ENCODE measurements at places on chromosomes 5 and 9.

DNA sequence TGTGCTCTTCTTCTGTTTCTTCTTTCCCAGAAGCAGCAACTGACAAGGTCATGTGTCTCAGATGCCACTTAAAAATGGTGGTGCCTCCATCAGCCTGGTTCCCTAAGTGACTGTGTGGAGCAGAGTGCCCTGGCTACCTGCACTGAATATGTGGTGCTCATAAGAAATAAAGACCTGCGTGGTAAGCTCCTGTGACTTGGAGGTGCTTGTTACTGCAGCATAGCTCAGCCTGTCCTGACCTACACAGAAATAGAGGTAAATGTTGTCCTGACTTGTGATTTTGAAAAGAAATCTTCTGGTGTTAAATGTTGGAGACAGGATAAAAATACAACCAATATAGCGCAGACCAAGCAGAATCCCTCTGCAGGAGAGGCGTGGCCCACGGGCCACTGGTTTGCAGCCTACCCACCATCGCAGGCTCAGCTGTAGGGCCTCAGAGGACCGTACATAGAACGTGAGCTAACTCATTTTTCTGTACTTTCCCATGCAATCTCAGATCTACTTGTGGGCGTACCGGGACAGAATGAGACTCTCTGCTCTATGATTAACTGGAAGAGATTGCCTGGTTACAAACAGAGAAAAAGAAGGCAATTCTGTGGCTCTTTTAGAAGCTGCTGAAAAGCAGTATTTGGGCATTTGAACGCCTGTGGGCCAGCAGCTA, 79.4 kb upstream of the UNC5A start:
- DNase-seq, result no peak

GRCh38 chr9:95436416-95436815, 80.4 kb downstream of the PTCH1 start:
- DNase-seq, result no peak

DNA sequence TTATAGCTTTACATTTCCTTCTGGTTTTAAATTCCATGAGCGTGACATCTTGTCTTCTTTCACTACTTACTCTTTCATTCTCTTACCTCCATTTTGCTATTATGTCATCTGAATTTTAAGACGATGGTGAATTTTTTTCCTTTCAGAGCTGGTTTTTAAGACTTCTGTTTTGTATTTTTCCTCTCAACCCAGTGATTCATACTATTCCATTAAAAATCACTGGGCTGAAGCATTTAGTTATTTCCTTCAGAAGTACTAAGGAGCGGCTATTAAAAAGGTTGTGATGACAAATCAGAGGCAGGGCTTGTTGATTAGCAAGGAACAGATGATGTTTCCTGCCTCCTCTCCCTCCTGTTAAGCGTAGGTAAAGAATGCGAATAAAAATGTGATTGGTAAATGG, 16.5 kb downstream of the AGXT2 start:
- DNase-seq, result peak; percentile 10

DNA sequence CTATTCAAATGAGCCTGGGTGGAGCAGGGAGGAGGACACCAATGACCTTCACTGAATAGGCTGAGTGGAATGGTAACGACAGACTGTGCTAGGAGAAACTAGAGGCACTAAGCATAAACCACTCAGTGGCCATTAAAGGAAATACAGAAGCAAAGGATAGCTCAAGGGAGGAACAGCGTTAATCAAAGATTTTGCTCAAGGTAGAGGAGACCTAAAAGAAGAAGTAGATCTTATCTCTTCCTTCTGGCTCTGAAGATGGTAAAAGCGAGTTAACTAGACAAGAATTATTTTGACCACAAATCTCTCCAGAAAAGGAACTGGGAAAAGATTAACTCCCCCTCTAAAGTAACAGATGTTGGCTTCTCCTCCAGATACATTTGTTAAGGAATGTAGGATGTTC, 299.6 kb downstream of the EPB41L4A start:
- no peak for DNase-seq

GRCh38 chr9:105360344-105360743, 87.5 kb upstream of the FSD1L start:
- DNase-seq, result no peak

DNA sequence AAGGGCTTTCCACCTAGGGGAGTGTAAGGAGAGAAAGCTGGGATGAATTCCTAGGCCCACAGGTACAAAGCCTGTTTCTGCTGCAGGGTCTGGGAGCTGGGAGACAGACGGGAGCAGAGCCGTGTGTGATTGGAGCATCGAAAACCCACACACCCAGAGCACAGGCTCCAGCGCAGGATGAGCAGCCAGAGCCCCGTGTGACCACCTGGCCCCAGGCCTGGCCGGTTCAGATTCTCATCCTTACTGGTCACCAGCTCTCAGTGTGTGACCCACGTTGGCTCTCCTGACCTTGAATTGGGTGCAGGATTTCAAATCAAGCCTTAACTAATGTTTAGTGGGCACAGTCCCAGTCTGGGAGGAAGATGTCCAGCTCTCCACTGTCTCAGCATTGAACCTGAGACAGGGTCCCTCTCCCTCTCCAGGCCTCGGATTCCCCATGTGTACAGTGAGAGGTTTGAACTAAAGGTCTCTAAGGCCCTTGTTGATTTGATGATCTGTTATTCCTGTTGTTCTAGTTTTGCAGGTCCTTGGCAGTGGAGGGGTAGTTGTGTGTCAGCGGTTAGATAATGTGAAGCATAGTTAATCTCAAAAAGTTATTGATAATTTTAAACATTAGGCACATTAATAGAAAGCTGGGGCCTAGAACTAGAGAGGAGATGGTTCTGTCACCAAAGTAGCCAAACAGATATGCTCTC, 50.1 kb downstream of the PPARGC1B start:
- DNase-seq, result no peak

- no peak for DNase-seq
Observed at GRCh38 chr5:110918683-110919082, 152.8 kb upstream of the TSLP start.

- no peak for DNase-seq
Observed at GRCh38 chr9:96619124-96619465, 548 bp downstream of the CDC14B start.

GRCh38 chr9:17906841-17907778, 328.2 kb downstream of the SH3GL2 start:
- DNase-seq, result no peak

DNA sequence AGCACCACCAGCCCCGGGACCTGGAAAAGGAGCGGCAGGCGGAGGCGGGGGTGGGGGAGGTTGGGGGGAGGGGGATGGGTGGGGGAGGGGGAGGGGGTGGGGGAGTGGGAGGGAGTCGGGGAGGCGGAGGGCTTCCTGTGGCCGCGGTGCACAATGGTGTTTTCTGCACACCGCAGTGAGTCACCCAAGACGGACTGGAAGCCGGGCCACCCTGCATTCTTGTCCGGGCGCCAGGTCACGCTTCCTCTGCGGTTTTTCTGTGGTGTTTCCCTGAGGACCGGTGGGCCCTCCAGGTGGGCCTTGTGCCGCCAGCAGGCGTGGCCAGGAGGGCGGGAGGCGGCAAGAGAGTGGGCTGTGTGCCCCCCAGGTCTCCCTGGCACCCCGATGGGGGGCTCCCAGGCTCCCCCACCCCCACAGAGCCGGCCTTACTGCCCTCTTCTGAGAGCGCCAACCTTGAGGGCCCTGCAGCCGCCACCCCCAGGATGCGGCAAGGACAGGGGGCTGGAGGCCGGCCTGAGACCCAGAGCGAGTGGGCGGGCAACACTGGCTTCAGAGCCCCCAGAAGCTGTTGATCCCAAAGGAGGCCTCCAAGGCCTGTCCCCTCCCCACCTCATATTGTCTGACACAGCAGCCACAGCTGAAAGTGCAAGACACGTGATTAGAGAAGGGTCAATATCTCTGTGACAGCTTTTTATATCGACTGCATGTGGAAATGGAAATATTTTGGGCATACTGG, 11.1 kb downstream of the EXD3 start:
- DNase-seq, result peak; percentile 54

GRCh38 chr9:106976772-106977171, 113.8 kb downstream of the ZNF462 start:
- no peak for DNase-seq

DNA sequence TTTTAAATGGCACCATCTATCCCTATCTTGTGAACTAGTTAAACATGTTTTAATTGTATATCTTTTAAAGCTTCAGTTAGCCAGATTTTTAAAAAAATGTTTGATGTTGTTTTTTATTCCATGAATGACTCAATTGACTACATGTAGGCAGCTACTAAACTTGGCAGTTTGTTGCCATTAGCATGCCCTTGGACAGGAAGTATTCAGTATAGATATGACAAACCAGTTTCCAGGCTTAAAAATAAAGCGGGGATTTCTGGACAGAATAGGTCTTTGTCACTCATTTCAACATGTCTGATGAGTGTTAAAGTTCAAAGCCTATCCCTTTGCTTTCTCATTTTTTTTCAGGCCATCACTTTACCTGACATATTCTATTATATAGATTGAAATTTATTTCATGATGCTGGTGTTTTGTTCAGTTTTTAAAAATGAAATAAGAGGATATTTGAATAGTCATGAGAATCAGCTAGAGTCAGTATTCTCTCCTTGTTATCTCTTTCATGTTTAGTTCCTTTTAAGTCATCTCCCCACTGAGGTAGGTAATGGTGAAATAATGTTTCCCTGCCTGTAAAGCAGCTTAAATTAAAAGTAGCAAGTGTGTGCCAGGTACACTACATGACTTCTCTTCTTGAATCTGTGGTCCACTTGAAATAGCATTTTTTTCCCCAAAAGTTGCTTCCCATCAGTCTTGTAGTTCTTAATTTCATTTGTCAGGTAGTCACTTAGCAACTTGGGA, 11.9 kb downstream of the TNFAIP8 start:
- DNase-seq, result no peak

DNA sequence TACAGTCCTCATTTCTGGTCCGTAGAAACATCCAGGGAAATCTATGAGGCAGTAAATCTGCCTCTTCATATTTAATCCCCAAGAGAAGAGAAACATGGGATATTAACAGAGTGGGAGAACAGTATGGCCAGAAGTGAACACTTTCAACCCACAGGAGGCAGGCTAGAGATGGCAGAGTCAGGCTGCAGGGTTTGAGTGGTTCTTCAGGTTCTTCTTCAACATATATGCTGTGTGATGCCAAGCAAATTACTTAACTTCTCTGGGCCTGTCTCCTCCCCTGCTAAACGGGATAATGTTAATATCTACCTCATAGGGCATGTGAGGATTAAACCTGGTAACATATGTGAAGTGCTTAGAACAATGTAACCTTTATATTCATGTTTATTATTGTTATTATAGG, 321.8 kb downstream of the PSAT1 start:
- no peak for DNase-seq

- DNase-seq, result no peak
Observed at GRCh38 chr9:15187589-15187988, 119.4 kb downstream of the TTC39B start.

GRCh38 chr5:33894566-33894965, 2.8 kb upstream of the ADAMTS12 start:
- DNase-seq, result no peak

DNA sequence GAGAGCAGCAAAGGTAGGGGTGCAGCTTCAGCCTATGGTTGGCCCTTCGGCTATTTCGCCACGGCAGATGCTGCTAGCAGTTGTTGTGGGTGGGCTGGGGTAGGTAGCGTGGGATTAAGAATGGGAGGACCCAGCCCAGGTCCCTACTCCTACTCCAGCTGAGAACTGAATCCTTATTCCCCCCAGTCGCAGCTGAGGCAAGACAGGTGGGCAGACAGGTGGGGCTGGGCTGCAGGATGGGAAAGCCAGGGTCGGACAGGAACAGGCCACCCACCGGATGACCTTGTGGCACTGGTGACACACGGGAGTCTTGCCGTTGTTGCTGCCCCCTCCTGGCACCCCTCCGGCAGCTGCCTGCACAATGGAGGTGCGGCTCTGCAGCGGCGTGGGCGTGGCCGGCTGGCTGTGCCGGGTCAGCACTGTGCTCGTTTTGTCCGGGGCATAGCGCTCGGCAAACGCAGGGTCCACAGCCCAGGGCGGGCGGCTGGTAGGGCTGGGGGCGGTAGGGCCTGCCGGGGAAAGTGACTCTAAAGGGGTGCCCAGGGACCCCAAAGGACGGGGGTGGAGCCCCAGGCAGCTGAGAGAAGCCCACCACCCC, 8.2 kb downstream of the PDLIM7 start:
- DNase-seq, result no peak

- no peak for DNase-seq
Observed at GRCh38 chr5:143586781-143587362, 183.4 kb upstream of the NR3C1 start.

DNA sequence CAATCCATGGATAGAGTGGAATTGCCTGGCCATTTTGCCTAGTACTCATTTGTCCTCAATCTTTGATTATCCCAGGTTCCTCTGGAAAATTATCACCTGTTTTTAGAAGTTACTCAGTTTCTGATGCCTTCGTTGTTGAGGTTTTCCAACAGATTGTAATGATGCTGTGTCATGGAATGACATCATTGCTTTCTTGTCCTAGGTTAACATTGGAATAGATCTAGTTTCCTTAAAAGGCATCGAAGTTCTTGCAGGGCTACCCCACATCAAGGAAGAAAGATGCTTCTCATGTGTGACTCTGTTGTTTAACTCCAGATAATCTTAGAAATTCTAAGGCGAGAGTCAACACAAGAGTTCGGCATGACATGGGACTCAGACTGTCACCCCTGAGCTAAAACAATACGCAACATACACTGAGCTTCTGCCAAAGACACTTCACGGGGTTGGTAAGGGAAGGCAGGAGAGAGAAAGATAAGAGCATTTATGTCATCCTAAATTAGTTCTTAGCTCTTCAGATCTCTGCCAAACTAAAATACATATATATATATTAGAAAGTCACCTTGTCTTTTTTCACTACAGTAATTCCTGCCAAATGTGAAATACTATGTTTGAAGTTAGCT, 293.2 kb upstream of the WWC1 start:
- no peak for DNase-seq

- no peak for DNase-seq
Observed at GRCh38 chr9:133582501-133583045, 26.6 kb downstream of the FAM163B start.

DNA sequence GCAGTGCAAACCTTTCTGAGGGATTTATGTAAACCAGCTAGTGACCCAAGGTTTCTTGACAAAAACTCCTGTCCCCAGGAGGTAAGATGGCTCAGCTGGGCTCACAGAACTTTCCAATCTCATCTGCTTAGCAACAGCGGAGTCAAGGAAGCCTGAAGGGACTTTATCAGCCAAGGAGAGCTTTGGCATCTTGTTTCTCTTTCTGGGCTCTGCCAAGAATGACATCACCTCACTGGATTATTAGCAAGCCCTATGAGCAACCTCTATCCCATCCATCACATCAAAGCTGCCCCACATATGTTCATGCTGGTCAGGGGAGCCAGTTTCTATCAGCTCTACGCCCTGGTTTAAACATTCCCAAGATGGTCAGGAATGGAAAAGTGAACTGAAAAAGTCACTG, 461.3 kb downstream of the ENC1 start:
- no peak for DNase-seq

Measured in A673 (cell line).